WTC11 (cell line): ENCODE measurements at places on chromosomes 4 and X. TPM values are rescaled to one million over a fixed set of nuclear protein-coding genes. Genes with fewer than 3 reads are reported as not detected.
A peak's percentile ranks its signal among the peaks of the same experiment; 100 is the strongest.

GRCh38 chr4:7059662-7060061 is 8.2 kb downstream of the GRPEL1 start:
- no peak for DNase-seq

- no peak for DNase-seq
These were observed 180.4 kb downstream of the CPEB2 start for GRCh38 chr4:15182600-15183220.

DNA sequence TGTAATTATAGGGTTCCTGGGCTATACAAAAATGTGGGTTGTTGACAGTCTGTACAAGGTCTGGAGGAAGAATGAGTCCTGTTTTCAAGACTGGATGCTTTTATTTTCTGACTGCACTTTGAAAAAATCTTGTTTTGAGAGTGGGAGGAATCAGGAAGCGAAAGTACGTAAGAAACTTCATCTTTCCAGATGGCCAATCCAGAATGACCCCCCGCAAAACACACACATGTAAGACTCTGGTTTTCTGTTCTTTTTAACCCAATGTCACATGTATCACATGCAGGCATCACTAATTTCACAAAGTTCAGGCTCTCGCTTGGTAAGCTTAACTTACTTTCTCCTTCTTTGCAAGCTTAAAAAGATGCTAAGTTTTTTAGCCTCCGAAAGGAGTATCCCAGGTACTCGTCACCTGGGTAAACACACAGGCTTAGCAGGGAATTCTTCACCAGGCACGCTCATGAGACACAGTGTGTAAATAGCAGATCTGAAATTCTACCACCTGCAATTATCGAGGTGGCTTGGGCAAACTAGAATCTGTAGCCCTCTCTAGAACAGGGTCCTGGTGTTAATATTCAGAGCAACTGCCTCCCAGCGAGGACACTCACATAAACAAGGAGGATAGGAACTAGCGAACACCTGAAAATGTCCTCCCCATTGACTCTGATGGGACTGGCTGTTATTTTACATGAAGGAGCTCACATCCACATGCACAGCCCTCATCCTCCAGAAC is 90.7 kb downstream of the NSUN7 start:
- no peak for DNase-seq

UNC5C gene
- total RNA-seq, result 0.25 to 1.0 TPM (median 0.30 TPM) in 3 replicates

- DNase-seq, result no peak
These were observed 6.0 kb upstream of the BCORL1 start for GRCh38 chrX:129976441-129976840.

GRCh38 chr4:94302191-94302590 is 40.4 kb downstream of the HPGDS start:
- no peak for DNase-seq

KCND1 gene
- total RNA-seq, result 4.9 to 5.4 TPM (median 5.2 TPM) in 3 replicates

CXCL10 gene
- not detected in 3 replicates for total RNA-seq

- DNase-seq, result no peak
These were observed 24.5 kb upstream of the PGRMC1 start for GRCh38 chrX:119211649-119212014.

GRCh38 chr4:184263910-184264732 is 46.4 kb upstream of the ENPP6 start:
- DNase-seq, result peak; percentile 94

DNA sequence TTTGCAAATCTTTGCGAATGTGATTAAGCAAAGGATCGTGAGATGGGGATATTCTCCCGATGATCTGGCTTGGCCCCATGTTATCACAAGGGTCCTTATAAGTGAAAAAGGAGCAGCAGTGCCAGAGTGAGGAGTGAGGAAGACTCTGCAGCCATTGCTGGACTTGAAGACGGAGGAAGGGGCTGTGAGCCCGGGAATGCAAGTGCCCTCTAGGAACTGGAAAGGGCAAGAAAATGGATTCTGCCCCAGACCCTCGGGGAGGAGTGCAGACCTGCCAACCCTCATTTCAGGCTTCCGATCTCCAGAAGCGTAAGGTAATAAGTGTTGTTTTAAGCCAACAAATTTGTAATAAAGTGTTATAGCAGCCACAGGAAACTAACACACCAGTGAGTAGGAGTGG is 76.3 kb downstream of the EVC start:
- no peak for DNase-seq

DNA sequence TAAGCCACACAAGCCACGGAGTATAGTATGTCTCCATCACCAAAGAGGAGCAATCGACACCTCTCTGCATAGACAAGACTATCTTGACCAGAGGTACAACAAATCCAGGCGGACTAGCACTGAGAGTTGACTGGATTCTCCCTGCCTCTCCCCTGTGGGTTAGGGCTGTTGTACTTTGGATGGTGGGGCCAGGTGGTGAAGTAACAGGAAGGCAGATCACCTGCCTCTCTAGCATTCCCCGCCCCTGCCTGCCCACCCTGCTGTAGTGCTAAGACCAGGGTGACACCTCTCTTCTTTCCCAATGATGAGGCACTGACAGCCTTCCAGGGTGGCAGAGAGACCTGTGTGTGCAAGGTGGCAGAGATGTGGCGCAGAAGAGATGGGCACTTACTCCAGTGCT is 47.5 kb upstream of the TRIM2 start:
- no peak for DNase-seq

CXCL9 gene
- 0.07 TPM in 1 of 3 replicates, not detected in the others for total RNA-seq

DNA sequence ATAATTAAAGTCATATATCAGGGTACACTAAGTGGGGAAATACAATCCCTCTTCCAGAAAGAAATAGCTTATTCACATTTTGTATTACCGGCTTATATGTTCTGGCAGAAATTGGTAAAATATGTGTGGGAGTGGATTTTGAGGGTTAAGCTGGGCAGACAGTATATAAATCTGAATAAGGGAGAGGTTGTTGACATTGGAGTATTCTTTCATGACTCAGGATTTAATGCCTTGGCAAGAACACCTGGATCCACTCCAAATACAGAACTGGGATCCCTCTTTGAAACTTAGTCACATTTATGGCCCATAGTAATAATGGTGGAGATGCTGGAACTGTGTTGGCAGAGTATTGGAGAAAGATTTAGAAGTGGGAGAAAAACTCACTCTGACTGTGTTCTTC is 54.3 kb upstream of the TET2 start:
- DNase-seq, result no peak

GRCh38 chr4:39855909-39856512 is 121.7 kb downstream of the PDS5A start:
- DNase-seq, result no peak

SETD7 gene
- 4.6 to 5.6 TPM (median 4.9 TPM) in 3 replicates for total RNA-seq

GRCh38 chr4:37455301-37456131 is 211.0 kb downstream of the NWD2 start:
- no peak for DNase-seq

GRCh38 chr4:125303821-125304220 is 10.9 kb upstream of the FAT4 start:
- DNase-seq, result no peak
